ENCODE measurements at places on chromosomes 11 and 22.

GRCh38 chr11:70877151-70877550 lies 375.2 kb downstream of the SHANK2 start:
- DNase-seq: no peak

GRCh38 chr22:43654271-43654670 lies 157.8 kb downstream of the EFCAB6 start:
- DNase-seq: no peak

DNA sequence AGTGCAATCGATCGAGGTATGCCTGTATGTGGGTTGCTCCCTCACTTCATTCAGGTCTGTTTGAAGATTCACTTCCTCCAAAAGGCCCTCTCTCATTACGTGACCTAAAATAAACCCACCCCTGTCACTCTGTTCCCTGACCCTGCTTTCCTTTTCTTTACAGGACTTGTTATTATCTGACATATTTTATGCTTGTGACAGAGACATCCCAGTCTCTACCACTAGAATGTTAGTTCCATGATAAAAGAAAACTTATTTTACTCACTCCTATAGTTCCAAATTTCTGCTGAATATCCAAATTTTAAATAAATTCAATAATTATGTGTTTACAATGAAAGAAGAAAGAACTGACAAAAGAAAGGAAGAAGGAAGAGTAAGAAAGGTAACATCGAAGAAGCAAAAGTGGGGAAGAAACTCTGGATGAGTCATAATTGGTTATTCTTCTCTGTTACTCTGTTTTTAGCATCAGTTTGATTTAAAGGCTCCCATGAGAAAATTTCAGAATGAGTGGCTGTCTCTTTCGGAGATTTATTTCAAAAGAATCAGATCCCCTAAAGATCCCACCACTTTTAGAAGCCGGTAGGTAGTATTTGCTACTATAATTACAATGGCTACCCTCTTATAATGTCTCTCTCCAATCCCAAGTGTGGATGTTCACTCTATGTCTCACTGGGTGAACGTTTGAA lies 33.5 kb downstream of the ENTHD1 start:
- DNase-seq: no peak

DNA sequence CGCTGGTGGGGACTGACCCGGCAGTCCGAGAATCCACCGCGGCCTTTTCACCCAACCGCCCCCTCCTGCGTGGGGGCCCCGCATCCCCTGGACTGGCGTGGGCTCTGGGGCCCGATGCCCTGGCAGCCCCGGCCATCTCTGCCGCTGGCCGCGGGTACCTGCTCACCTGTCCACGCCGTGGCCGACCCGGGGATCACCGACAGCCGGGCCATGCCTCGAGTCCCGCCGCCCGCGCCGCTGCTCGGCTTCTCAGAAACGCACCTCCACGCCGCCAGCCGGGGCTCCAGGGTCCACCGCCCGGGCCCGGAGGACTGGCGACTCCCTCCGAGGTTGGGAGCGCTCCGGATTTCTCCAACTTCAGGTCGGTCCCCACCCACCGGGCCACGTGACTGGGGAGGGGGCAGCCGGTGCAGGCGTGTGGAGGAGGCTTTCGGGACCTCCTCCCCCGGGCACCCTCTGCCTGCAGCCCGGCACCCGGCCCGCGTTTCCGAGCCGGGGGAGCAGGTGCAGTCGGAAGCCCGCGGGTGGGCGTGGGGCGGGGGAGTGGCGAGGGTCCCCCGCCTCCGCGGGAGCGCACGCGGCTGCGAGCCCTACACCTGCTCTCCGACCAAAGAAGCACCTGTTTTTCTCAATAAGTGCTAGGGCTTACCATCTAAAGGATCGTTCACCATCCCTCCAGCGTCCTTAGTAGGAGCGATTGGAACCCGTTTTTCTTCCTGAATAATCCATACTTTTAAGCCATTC lies 554 bp upstream of the NRIP3 start:
- peak; percentile 16 for DNase-seq

GRCh38 chr11:27116684-27117083 lies 76.1 kb downstream of the BBOX1 start:
- no peak for DNase-seq

DNA sequence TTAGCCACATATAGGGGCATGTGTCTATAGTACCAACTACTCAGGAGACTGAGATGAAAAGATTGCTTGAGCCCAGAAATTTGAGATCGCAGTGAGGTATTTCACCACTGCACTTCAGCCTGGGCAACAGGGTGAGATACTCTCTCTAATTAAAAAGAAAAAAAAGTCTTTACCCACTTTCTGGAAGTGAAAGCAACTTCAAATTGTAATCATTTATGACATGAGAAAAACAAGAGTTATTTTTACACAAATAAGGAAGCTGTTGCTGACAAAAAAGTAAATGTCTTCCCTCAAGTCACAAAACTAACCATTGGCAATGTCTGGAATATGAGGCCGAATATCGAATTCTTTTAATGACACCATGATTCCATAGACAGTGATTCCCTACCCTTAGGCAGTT lies 71.4 kb downstream of the GLYATL1 start:
- DNase-seq: no peak

DNA sequence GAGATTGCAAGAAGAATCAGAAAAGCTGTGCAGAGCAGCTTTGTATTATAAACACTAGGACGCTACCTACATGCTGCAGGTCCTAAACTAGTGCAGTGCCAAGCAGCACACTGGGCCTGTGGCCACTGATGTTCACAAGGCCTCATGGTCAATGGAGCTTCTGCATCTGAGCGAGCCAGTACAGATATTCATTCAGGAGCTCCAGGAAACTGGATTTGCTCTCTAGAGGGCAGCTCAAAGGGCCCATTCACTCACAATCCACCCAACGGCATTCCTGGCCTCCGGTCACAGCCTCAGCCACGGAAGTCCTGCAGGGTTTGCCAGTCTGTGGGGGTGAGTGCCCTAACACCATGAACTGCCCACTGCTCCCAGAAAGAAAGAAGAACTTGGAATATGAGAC lies 5.8 kb upstream of the TBC1D10A start:
- DNase-seq: no peak

GRCh38 chr11:57228600-57228999 lies 8.4 kb downstream of the APLNR start:
- DNase-seq: no peak

DNA sequence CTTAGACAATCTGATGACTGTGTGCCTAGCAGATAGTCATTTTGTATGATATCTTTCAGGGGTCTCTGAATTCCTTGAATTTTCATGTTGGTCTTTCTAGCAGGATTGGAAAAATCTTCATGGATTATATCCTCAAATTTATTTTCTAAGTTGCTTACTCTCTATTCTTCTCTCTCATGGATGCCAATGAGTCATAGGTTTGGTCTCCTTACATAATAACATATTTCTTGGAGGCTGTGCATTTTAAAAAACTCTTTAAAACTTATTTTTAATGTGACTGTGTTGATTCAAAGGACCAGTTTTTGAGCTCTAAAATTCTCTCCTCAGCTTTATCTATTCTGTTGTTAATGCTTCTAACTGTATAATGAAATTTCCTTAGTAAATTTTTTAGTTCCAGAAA lies 198.7 kb downstream of the AASDHPPT start:
- no peak for DNase-seq

DNA sequence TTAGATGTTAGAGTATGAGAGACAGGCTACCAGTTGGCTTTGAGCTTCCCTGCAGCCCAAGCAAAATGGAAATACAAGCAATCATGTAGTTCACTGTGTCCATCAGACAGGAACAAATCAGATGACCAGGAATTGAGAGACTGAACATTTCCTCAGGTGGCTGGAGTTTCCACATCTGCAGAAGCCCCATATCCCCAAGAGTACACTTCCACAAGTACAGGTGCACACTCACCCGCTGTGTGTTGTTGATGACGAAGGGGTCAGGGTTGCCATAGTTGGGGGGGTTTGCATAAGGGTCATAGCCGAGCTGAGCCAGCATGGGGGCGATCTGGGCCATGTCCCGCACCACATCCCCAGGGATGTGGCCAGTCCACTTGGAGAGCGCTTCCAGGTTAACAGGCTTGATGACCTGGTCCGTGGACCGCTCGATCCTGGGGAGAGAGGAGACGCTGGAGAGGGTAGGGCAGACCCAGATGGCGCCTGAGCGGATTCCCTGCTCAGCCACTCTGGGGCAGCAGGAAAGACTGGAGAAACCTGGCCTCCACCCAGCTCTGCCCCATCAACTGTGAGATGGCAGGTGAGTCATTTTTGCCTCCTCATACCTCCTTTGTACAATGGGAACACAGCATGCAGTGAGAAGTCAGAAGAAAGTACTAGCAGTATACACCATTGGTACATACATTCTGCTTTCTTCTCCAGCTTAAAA lies 23.9 kb upstream of the TFIP11 start:
- no peak for DNase-seq

GRCh38 chr22:26958378-26958777 lies 301.0 kb downstream of the MIAT start:
- DNase-seq: no peak
